ENCODE measurements at places on chromosomes 12 and 14. TPM values are rescaled to one million over a fixed set of nuclear protein-coding genes. Genes with fewer than 3 reads are reported as not detected.

DNA sequence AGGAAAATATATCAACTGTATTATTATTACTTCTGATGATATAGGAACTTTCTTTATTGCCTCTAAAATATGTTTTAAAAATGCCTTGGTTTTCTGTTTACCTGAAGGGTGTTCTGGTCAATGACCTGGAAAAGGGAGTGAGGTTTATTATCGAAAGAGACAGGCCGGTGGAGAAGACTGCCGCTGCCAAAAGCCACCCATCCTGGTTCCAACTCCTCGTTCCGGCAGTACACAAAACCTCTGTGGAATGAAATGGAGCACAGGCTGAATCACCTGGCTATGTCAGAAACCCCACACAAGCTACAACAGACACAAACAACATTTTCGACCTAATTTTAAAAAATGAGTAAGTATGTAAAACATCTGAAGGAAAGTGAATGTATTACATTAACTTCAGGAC, 73.6 kb downstream of the HECTD4 start:
- no peak for DNase-seq

Gene C12orf75
- total RNA-seq = 131 TPM

GRCh38 chr14:100765296-100765695, 38.6 kb downstream of the DLK1 start:
- no peak for DNase-seq

- DNase-seq = no peak
Observed at GRCh38 chr14:21408147-21408546, 24.3 kb upstream of the SUPT16H start.

Gene STAC3
- total RNA-seq = 0.74 TPM

DNA sequence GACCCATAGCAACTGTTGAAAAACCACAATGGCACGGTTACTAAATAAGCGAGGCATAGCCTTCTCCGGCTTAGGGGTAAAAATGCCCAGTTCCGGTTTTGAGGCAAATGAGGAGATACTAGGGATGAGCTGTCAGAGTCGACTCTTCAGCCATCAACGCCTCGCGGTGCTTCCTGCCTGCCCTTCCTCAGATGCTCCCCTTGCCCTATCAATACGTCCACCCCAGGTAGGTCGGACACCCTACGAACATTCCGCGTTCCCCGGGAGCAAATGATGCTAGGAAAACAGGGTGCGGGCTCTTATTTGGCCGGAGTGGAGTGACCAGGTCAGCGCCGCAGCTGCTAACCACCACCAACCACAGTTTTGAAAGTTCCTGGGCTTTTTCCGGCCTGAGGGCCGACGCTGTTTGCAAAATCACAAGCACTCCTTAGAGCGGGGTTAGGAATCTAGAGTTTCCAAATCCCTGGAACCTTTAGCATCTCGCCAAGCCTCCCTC, 1.2 kb downstream of the SRSF9 start:
- DNase-seq = no peak

DNA sequence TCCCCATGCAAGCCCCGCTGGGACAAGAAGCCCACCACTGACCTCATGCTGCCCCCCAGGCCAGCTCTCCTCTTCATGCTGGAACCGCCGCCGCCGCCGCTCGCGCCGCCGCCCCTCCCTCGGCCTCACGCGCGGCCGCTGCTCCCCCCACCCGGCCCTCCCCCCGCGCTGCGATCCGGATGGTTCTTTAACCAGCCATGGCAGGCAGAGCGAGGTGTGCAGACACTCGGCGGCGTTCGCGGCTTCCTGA, at the start of gene DCAF5:
Gene DCAF5 (minus strand): TSS at position 218 of the 250 bp plus-strand sequence. CDS start 141 bp downstream, at position 77.
- no peak for DNase-seq

Gene ANKRD33
- not detected for total RNA-seq

Data from vagina (tissue), 2 donors.